ENCODE measurements at places on chromosomes 3 and 15.

DNA sequence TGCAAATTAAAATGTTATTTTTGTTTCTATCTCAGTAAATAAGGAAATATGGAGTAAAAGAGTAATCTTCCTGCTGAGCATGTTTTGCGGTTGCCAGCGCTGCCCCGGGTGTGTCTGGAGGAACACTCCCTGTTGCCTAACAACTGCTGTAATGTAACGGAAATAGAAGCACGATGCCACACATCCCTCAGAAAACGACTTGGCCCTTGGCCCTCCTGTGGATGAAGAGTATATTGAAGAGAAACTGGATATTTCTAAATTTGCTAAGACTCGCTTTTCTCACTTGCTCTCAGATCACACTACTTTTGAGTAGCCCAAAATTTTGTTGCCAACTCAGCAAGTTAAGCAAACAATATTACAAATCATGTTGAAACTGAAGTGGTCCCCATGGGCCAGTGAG is 18.9 kb downstream of the CX3CR1 start:
- DNase-seq = peak; percentile 37

DNA sequence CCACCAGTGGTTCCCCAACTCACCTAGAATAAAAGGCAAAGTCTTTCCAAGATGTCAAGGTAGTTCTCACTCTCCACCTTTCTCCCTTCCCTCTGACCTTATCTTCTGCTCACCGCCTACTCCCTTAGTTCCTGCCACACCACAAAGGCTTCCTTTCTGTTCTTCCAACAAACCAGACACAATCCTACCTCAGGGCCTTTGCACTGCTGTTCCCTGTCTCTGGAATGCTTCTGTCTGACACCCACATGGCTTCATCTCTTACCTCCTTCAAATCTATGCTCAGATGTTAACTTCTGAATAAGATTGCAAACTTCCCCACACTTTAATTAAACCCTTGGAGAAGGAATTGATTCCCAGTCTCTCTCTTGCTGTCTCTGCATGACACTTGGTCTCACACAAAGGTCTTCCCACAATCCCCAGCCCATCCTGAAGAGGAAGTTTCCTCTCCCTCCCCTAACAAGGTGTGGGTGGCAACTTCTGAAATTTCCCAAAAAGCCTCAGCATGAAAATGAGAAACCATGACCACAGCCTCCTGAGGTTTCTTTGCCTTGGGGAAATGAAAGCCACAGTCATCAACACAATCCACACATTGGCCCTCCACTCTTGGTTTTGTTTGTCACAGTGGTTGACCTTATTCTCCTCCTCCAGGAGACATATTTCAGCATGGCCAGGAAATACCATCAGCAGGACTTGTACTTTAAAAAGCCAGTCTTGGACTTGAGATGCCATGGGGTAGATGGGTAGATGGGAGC is 3.0 kb upstream of the RYK start:
- no peak for DNase-seq

DNA sequence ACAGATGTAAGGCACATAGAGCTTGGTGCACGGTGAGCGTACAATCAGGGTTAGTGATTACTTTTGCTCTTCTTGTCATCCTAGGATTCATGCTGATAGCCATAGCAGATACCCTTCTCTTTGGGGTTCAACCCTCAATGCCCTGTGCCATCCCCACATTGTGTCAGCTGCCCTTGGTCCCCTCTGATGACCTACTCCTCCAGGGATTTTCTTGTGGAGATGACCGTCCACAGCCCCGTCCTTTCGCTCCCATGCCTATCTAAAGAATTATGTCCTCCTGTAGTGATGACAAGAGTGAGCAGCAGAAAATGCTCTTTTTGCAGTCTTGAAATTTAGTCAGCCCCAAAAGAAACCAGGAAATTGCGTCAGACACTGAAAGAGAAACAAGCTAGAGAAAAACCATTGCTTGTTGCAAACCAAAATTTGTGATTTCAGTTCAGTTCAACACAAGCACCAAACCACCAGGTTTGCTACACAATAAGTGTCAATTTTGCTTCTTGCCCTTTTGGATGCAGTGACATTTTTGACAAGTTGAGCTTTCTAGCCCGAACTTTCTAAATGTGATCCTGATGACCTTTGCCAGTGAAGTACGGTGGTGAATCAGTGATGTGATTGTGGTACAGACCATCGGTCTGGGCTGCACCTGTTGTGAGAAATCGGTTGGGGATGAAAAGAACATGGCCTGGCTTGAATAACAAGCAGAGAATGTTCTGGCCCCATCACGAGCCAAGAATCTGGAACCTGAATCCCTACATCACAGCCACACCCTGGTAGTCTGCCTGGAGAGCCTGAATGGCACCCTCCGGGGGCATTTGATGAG is 41.3 kb downstream of the CMTM7 start:
- DNase-seq = no peak

- DNase-seq = peak; percentile 82
Measured at GRCh38 chr3:101936419-101937356, 87.4 kb downstream of the NFKBIZ start.

DNA sequence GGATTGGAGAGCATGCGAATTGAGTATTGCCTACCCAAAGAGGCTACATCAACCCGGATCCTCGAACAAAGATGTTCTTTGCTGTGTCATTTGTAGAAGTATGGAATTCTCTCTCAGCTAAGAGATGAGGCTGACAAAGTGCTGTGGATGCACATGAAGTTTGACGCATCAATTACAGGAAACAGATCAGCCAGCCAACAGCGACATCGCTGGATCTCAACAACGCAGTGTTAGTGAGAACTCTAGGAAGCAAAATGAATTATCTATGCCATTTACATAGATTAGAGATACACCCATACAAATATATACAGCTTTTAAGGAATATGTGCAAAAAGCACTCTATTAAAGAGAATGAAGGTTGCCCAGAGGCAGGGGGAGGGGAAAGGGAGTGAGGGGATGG is 160.6 kb upstream of the RGMA start:
- DNase-seq = no peak

- DNase-seq = no peak
Measured at GRCh38 chr15:67009576-67010569, 55.5 kb upstream of the SMAD3 start.

DNA sequence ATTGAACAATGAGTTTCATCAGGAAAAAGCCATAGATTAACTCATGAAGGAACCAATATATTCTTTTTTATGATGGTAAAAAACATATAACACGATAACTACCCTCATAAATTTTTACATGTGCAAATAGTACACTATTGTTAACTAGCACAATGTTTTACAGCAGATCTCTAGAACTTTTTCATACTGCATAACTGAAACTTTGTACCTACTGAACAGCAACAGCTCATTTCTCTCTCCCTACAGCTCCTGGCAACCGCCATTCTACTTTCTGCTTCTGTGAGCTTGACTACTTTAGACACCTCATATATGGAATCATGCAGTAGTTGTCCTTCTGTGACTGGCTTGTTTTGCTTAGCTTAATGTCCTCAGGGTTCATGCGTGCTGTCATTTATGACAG is 235.4 kb downstream of the NFKBIZ start:
- DNase-seq = no peak

DNA sequence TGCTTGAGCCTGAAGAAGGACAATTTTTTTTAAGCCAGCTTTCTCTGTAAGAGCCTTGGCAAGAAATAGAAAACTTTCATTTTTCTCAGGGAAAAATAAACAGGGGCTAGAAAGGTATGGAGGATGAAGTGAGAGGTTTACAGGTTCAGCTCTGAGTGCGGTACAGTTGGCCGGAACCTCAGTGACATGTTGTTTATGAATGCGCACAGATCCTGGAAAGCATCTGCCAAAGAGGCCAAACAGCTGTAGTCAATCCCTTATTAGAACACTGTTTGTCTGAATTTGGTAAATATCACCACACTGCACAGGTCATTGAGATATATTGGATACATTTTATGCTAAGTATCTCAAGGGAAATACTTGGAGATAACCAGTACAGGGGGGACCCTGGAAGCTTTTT is 561.8 kb upstream of the MDFIC2 start:
- no peak for DNase-seq

GRCh38 chr15:31302778-31303725 is 23.6 kb upstream of the KLF13 start:
- DNase-seq = no peak
